ENCODE measurements at places on chromosomes 2 and 18.

DNA sequence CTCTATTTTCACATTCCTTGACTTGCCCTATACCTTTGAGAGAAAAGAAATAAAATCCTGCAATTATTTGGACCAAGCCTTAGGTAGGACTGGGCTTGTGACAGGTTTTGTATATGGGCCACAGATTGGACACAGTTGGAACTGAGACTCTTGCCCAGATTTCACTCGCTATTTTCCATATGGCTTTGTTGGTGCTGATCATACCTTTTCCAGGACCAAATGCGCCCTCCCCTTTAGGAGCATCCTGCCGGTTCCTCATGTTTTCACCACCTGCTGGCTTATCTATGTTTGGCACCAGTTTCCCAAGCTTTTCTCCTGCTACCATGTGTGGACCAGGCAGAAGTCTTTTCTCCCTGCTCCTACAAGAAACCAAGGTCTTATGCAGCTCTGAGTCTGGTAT is 494.9 kb downstream of the EPHA4 start:
- no peak for ATAC-seq

DNA sequence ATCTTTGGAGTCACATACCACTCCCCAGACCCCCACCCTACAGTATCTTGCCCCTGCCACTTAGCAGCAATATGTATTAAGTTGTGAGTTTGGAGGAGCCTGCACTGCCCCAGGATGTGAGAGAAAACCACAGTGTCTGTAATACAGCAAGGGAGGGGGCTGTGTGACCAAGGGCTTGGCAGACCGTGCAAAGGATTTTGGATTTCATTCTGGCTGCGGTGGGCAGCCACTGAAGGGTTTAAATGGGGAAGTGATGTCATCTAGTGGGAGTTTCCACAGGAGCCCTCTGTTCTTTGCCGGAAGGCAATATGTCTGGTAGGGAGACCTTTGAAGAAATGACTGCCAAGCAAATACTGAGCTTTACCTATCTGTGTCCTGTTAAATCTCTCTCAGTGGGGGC is 202.4 kb downstream of the FHOD3 start:
- no peak for ATAC-seq

DNA sequence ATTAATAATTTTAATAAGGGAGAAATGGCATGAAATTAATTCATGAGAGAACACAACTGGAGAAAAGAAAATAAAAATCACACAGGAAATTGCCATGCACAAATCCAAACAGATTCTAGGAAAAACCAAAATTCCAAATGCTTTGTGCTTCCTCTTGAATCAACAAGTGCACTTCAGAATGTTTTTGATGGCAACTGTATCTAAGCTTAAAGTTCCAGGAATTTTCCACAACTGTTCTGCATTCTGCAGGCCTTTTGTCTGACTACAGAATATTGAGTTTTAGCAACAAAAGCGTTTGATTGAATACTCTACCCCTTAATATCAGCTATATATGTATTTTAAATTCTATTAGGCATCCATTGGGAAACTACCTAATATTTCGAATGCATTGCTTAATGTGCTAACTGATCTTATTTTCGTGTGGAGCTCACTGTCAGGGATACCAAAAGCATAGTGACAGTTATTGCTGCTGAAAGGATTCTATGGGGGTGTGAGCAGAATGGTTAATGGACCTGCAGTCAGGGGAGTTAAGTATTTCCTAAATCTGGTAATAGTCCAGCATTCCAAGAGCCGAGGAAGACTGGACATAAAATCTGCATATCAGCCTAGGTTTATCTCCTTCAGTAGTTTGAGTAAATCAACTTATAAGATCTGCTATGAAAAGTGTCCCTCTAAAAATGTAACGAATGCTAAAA is 482.7 kb upstream of the POU3F3 start:
- ATAC-seq, result no peak

DNA sequence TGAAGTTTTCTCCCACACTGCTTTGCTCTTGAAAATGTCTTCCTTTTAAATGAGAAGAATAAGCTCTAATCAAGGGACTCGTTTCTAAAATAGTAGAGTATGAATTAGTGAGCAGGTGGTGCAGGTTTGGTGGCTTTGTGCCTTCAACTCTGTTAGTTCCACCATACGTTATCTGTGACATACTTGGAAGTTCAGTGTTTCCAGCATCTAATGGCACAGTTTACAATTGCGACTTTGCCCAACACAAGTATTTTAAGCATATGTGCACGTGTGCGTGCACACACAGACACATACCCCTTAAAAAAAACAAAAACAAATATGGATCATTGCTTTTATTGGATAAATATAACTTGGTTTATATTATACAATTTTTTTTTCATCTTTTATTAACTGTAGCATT is 111.8 kb downstream of the RAB3GAP1 start:
- no peak for ATAC-seq

DNA sequence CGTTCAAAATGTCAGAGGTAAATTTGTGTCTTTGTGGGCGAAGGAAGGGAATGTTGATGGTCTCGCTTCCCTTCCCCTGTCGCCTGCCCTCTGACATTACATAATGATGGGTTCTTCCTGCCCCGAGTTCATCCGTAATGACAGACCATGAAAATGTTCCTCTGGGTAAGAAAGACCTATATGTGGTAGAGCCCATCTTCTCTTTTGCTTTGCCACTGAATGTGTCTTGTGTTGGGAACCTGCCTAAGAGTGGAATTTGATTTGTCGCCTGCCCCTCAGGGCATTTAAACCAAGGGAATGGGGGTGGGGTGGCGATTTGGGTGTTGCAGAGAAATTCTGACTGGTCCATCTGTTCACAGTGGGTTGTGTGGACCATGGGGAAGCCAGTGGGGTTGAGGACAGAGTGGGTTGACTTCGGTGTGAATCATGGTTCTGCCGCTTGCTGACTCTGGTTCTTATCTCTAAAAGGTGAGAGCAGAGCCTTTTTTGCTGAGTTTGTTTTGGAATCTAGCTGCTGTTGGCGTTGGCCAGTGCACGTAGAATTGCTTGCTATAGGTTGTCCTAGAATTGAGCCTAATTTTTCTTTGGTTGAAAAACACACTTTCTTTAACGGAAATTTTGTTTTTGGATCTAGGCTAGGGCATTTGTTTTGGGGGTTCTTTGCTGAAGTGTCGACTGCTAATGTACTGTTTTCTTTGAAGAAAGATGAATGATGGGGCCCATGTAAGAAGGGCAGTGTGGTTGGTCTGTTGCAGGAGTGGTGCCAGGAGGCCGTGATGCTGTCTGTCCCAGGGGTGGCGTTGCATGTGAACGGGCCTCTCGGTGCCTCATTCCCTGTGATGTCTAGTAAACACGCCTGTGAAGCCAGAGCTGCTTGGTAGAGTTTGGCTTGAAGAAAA is 1.3 kb downstream of the INPP4A start:
- ATAC-seq, result peak; percentile 24

DNA sequence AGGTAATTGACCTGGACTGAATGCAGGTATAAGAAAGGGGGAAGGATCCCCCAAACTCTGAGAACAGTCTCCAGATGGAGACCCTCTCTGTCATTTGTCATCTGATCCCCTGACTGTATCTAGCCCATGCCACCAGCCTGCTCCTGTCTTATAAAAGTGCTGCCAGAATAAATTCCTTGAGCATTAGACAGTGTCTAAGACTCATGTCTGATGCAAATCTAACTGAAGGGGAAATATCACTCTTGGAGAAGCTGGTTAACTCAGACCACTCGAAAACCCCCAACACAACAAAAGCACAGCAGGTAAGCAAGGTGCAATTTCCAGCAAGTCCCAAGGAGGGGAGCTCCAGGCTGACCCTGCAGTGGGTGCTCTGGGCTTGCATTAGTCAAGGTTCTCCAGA is 40.9 kb upstream of the KDM3A start:
- no peak for ATAC-seq

DNA sequence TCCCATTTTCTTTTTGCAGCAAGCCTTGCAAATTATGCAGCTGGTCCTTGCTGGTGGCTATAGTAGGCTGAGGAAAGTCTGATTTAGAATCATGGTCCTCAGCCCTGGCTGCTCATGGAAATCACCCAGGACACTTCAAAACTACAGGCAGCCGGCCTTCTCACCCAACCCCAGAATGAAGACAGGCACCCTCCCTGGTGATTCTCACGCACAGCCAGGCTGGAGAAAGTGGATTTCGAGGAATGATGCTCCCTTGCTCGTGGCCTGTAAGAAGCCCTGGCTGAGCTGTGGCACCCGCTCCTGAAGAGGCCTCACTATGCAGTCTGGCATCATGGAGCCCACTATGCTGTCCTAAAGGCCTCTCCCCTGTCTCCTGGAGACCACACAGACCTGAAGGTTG is 157.4 kb downstream of the CAPN13 start:
- no peak for ATAC-seq

- peak; percentile 9 for ATAC-seq
Observed at GRCh38 chr2:112582314-112582746, 2.1 kb upstream of the CHCHD5 start.

DNA sequence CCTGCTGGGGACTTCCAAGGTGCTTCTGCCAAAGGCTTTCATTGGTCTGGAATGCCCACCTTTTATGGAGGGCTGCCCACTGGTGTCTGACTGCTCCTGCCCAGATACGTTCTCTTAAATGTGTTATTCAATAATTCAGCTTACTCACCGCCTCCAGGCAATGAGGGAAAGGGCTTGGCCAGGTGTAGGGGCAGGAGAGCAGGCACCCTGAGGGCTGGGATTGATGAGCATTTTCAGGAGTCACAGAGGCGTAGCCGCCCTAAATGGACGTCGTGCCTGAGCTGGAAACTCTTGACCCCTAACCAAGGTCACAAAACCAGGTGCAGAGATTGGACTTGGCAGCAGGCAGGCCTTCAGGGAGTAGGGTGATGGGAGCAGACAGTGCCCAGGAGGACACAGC is 26.8 kb downstream of the MAL start:
- no peak for ATAC-seq

GRCh38 chr18:62693659-62694058 is 21.7 kb upstream of the PHLPP1 start:
- ATAC-seq, result no peak

- ATAC-seq, result peak; percentile 56
Observed at GRCh38 chr2:231604101-231604684, 11.5 kb downstream of the TEX44 start.

DNA sequence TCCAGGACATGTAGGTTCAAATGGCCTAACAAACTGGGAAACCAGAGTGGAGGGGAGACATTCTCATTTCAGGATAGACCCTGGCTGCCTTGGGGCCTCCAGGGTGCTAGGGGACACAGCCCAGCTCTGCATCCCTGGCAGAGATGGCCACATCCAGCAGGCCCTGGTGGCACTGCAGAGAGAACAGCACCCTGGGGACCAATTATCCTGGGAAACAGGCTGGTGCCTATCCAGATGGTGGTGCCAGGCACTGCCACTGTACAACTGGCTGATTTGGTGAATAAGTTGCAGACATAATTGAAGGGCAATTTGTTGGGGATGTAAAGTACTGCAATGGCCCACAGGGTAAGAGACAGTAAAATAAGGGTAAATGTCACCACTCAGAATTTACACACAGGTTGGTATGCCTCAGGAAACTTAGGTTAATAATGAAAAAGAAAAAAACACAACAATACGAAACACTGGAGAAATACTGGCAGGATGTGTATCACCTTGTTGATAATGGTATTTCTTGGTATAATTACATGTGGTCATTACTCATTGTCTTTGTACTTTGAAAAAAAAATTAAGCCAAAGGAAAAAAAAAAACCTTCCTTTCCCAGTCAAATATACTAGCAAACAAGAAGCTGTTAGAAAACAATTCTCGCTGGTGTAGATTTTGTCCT is 12.8 kb upstream of the SFTPB start:
- no peak for ATAC-seq

GRCh38 chr2:144496092-144496976 is 23.6 kb downstream of the ZEB2 start:
- ATAC-seq, result peak; percentile 26

GRCh38 chr2:149364839-149365238 is 34.5 kb downstream of the LYPD6 start:
- no peak for ATAC-seq

GRCh38 chr2:209380293-209380692 is 43.6 kb upstream of the MAP2 start:
- ATAC-seq, result no peak

- no peak for ATAC-seq
Observed at GRCh38 chr2:127162261-127163089, 55.5 kb upstream of the BIN1 start.

- ATAC-seq, result no peak
Observed at GRCh38 chr2:33513480-33513879, 37.0 kb downstream of the RASGRP3 start.

- ATAC-seq, result peak; percentile 53
Observed at GRCh38 chr2:207896525-207897285, 127.0 kb upstream of the FZD5 start.

DNA sequence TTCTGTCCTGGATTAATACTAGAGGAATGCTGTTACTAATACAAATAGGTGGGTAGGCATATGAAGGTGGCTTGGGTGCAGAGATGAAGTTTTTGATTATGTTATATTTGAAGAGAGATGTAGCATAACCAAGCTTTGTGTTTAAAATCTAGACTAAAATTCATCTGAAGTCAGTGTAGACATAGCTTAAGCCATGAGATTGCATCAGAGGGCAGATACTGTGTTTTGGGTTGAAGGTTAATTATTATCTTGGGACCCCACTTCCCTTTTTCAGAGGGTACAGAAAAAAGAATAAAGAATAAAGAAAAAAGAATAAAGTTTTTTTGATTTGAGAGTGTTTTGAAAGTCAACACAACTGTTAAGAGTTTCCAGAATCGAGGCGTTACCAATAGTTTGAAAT is 13.0 kb downstream of the PPM1B start:
- no peak for ATAC-seq

GRCh38 chr2:74497777-74498499 is 1.5 kb downstream of the LBX2 start:
- ATAC-seq, result no peak

- no peak for ATAC-seq
Observed at GRCh38 chr2:33186937-33187336, 240.2 kb downstream of the LTBP1 start.

DNA sequence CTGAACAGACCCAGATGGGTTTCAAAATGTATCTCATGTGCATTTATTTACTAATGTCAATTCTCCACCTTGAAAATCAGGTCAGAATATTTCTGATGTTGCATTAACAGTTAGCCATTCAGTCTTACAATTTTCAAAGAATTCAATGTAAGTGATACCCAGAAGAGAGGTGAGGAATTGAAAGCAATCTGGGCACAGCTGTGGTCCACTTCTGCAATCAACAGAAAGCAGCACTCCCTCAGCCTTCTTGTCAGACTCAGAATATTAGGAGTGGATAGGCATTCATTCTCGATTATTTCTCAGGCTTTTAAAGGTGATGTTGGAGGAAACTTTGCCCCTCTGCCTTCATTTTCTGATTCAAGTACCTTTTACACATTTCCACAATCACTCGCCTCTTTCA is 15.7 kb downstream of the CCL20 start:
- no peak for ATAC-seq
